Foreskin keratinocyte (primary cell): ENCODE measurements at places on chromosomes 12 and 14. TPM values are rescaled to one million over a fixed set of nuclear protein-coding genes. Genes with fewer than 3 reads are reported as not detected.
A peak's percentile ranks its signal among the peaks of the same experiment; 100 is the strongest.

- DNase-seq: peak; percentile 69
Measured at GRCh38 chr14:88554457-88555286, at the start of gene PTPN21. Gene PTPN21, minus strand, starts transcription at chr14:88555007. Its CDS starts 4,590 bp downstream, at chr14:88550417.

- DNase-seq: peak; percentile 67
Measured at GRCh38 chr14:50560931-50561285, 963 bp downstream of the ATL1 start.

GRCh38 chr12:106179086-106179485, 40.3 kb upstream of the NUAK1 start:
- DNase-seq: no peak

The NFE2 gene
- total RNA-seq: 0.07 and 0.14 TPM in 2 replicates

GRCh38 chr12:49969651-49970429, 2.9 kb upstream of the AQP6 start:
- no peak for DNase-seq

DNA sequence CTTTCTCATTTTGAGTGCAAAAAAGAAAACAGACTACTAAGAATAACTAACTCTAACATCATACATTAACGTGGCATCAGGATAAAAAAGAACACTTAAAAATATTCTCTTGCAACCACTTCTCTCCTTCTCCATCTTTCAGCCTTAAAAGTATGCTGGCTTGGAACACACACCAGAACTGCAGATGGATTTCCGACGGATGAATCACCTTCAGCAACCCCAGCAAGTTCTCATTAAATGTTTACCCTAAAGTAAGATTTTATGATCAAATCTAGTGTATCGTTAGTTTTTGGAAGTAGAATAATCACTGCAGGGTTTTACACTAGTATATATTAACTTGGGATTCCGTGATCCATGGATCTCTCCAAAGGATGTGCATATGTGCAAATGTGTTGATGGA, 1.2 kb downstream of the NEK9 start:
- DNase-seq: peak; percentile 22

The GPR132 gene
- not detected in 2 replicates for total RNA-seq

The KLRF1 gene
- total RNA-seq: 0.07 and 0.48 TPM in 2 replicates

DNA sequence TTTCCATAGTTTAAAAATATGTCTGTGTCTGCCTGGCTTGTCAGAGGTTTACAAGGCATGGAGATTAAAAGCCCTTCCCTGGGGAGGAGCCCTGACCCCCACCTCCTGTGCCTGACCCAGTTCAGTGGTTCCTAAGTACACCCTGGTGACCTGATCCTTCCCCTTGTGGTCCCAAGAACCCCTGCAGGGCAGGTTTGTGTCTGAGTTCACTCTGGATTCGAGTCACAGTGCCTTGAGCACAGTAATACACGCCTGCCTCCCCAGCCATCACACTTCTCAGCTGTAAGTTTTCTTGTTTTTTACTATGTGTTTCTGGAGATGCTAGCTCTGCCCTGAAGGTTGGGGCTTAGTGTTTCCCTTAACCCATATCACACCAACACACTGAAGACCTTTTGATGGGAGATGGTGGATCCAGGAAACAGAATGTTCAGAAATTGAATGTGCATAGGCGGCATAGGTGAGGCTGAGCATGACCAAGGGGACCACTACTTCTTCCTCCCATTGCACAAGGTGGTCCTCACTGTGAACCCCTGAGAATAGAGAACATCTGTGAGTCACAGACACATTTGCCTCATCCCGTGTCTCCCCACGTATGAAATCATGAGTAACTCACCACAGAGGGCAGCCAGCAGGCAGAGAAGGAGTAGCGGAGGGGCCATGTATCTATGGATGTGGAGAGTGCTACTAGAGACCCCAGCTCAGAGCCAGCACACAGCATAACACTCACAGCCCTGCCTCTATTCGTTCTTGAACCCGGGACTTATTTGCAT, 962.9 kb downstream of the TMEM121 start:
- no peak for DNase-seq

The CIDEB gene
- 2.6 and 2.7 TPM in 2 replicates for total RNA-seq

DNA sequence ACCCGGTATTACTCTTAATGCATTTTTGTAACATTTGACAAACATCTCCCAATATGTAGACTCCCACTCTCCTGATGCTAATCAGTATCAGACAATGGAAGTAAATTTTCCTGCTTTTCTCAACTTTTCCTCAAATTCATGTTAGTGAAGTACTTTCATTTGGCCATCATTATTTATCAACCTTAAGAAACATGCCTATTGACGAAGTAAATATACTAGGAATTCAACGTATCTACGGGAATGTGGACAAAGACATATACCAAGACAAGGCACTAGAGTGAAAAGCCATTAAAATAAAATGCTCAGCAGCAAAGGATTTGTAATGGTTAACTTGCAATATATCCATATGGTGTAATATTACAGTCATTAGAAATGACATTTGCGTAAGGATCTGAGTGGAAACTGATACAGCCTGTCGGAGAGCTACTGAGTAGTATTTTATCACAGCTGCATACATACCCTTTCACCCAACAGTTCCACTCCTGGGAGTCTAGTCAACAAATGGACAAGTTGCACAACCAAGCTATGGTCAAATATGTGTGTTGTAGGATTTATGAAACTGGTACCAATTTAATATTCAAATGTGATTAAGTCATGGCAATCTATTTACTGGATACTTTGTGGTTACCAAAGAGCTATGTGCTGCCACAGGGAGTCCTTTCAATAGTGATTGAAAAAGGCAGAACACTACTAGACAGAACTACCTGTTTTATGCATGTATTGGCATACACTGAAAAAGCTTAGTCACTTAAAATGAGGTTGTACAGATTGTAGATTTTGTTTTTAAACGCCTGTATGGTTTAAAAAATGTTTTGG, 26.5 kb downstream of the NUDT4 start:
- no peak for DNase-seq

The STYK1 gene
- total RNA-seq: 3.1 and 3.7 TPM in 2 replicates

DNA sequence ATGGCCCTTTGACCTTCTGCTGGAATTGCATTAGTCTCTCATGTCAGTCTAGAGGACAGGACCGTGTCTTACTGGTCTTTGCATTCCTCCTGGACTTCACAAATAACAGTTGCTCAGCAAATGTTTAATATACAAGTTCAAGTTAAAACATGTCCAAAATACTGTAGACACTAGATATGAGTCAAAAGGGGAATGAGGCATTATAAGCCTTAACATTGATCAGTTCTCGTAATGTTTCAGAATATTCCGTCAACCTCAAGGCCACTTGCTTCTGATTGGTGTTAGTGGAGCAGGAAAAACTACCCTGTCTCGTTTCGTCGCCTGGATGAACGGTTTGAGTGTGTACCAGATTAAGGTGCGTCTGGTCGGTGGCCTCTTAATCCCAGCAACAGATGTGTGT, 59.9 kb downstream of the HSP90AA1 start:
- peak; percentile 29 for DNase-seq

DNA sequence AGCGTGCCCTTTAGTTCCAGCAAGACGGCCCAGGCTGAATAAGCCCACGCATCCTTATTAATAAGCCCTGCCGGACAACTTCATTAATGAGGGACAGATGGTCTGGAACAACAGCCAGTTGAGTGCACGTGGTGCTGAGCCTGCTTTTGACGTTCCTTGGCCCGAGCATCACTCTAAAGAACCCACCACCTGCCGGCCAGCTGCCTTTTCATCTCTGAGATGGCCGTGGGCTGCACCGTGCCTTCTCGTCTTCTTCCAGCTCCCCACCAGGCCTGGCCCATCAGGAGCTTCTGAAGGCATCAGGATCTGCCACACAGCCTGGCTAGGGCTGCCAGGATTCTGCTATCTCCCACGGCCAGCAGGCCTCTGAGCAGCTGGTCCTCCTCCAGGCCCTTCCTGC, 80.0 kb downstream of the AACS start:
- no peak for DNase-seq

- no peak for DNase-seq
Measured at GRCh38 chr12:10361622-10362021, 28.2 kb downstream of the KLRK1 start.

The TOX4 gene
- total RNA-seq: 51.4 and 53.1 TPM in 2 replicates
